ENCODE measurements at places on chromosomes 3 and 15.

- no peak for DNase-seq
Measured at GRCh38 chr3:155076888-155077287, 3.2 kb upstream of the MME start.

DNA sequence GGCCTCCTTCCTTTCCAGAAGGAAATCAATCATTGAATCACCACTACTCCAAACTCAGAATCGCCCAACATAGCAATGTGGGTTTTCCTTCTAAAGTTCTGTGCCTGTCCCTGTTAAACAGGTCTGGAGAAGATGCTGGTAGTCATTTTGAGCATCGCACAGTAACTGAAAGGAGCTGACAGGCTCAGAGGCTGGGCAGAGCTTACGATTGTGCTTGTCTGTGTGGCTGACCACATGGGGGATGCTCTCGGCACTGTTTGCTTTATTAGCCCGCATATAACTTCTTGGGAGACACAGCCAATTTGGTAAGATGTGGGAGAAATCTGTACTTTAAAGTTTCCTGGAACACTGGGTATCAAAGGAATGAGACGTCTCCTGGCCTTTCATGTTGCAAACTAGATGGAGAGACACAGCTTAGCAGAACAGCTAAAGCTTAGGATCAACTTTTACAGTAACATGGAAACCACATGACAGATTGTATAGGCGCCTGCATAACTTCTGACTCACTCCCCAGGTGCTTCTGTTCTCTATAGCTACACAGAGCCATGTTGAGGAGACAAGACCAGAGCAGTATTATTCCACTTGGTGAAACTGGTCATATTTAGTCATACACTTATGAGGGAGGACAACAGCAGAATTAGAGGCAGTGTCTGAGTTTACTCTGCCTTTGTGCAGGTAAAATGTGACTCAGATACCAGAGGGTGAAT is 374.1 kb downstream of the RORA start:
- DNase-seq = peak; percentile 44

DNA sequence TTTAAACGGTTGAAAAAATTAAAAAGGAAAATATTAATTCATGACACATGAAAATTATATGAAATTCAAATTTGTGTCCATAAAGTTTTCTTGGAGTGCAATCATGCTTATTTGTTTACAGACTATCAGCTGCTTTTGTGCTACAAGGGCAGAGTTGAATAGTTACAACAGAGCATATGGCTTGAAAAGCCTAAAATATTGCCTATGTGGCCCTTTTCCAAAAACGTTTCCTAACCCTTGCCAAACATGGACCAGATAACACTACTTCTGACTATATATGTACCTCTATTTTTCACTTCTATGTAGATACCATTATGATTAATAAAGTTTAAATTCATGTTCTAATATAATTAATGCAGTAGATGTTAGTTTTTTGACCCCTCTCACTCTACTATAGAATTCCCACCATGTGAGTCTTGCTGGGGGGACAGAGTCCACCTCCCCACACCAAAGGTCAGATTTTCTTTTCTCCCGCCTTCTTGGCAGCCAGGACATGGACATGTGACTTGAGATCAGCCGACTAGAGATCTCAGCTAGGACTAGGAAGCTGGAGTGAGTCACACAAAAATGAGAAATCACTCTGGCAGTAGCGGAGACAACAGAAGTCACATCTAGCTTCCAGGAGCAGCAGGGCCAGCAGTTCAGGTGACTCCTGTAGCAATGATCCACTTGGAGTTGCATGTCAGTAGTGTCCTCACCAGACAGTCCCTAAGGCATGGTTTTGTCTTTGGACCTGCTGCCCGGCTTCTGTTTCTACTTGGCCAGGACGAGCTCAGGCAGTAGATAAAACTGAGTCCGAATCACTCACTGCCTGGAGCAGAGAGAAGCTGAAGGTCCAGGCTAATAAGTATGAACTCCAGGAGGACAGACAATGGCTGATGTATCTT is 22.4 kb downstream of the CIAO2A start:
- no peak for DNase-seq

DNA sequence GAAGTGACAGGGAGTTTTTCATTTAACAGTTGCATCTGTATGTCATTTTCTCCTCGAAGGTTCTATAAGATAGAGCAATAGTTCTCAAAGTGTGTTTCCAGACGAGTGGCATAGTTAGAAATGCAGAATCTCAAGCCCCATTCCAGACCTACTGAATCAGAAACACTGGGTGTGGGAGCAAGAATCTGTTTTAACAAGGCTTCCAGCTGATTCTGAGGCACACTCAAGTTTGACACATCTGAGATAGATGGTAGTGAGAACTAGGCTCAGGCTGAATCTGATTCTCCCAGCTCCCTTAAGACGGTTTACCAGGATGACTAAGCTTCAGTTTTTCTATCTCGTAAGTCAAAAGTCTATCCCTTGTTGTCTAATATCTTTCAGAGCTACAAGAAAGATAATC is 159.8 kb upstream of the NUDT16 start:
- DNase-seq = no peak

DNA sequence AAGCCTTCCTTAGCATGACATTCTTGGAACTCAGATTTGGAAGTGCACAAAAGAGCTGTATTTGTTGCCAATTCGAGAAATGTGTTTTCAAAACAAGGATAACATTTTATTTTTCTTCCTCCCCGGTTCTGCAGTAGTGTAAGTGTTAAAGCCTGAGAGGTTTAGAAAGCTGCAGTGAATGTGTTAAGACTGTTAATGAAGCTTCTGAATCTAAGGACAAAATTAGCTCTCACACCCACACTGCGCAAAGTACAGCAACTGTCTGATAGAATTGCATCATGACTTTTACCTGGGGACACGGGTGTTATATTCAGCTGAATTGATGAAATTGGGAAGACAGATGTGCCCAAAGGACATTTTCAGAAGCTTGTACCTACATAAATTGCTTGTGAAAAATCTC is 344.4 kb downstream of the CADM2 start:
- DNase-seq = no peak

DNA sequence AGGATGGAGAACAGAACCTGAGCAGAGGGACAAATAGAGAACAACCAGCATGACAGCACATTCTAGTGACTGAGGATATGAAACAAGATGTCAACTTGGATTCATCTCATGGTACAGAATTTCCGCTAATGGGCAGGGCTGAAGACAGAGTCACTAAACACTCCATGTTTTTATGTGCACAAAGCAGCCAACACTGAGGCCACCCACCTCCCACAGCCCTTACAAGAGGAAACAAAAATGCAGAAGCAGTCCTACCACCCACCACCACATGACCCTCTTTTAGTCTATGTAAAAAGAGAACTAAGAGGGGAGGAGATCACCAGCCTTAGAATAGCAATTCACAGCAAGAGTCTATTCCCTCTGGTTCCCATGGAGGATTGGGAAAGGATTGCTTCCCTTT is 131.4 kb upstream of the UBE2E2 start:
- no peak for DNase-seq

DNA sequence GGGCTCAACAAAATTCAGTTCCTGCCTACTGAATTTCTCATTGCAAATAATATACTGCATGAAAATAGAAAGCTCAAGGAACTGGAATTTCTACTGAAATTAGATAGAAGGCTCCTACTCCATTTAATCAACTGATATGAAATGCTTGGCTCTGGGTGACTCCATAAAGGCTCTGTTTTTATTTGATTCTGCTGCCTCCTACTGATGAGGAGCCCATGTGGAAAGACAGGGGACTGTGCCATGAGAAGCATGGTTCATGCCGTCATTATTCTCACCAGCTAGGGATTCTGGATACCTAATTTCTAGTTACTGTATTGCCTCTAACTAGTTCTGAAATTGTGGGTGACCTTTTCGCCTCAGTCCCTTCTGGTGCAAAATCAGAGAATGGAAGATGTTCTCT is 366.2 kb upstream of the DPH6 start:
- DNase-seq = no peak

DNA sequence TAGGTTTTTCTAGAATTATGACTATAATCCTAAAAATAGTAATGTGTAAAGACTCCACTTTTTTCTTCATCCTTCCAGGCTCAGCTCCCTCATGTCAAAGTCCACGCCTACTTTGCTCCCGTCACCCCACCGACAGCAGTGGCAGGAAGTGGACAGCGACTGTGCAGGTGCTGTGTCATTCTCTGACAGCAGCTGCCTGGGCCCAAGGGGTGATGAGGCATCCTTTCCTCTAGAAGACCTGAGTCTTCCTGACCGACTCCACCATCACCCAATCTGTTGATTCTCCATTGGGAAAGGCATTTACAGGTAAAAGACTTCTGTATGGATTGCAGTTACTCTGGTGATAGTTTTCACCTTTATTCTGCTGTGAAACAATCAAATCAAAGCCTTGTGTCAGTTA is 54.8 kb downstream of the UBP1 start:
- peak; percentile 66 for DNase-seq

DNA sequence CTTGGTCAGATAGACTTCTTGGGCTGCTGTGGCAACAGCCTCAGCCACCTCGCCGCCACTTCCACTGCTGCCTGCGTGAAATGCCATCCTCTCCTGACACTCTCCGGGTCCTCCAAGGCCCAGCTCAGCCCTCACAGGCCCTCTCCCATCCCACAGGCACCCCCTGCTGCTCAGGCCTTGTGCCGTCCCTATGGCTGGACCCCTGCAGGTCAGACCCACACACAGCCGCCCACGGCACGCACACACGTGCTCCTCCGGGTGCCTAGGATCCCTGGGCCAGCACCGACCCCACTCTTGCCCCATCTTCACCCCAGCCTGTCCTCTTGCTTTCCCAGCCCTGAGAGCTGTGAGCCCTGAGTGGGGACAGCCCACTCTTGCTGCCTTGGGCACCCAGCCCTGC is 19.7 kb downstream of the CFAP100 start:
- DNase-seq = no peak

- DNase-seq = no peak
Measured at GRCh38 chr3:27554706-27555105, 70.5 kb upstream of the SLC4A7 start.

DNA sequence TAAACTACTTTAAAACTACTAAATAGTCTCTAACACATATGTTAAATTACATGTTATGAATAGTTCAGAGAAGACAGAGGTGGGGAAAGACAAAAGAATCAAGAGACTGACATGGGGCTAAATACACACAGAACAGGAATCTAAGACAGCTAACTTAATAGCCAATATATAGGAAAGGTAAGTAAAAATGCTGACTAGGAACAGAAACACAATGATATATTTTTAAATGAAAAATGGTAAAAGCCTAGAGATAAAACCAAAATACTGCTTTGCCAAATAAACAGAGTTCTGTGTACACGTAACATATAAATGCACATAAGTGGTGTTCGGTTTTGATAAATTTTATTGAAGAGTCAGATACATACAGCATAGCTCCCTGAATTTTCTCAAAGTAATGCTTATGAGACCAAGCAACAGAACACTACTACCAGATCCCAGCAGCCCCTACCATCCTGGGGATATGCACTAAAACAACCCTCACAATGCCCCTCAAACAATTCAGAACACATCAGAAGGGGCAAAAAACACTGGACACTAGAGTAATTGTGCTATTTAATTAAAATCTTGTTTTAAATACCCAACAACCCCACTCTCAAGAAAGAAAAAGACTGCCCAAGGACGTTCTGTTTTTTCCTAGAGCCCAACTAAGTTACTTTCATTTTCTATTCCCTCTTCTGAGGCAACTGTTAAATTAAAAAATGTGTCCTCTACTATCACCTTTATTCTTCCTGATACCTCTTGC is 121.1 kb downstream of the ADAM10 start:
- DNase-seq = no peak

DNA sequence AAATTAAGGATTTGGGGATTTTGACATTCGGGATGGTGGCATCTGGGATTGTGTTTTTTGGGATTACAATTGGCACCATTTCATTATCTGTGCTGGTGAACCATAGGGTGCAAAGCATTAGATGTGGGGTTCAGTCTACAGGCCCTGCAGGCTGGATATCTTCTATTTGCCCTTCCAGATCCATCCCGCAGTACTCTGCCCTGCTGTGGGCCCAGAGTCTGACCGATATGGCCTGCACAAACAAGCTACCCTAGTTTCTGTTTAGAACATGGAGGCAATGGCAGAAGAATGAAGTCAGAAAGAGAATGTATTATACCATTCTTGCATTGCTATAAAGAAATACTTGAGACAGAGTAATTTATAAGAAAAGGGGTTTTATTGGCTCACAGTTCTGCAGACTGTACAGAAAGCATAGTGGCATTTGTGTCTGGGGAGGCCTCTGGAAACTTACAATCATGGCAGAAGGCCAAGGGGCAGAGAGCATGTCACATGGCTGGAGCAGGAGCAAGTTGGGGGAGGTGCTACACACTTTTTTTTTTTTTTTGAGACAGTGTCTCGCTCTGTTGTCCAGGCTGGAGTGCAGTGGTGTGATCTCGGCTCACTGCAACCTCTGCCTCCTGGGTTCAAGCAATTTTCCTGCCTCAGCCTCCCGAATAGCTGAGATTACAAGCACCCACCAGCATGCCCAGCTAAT is 93.7 kb downstream of the NCEH1 start:
- no peak for DNase-seq

DNA sequence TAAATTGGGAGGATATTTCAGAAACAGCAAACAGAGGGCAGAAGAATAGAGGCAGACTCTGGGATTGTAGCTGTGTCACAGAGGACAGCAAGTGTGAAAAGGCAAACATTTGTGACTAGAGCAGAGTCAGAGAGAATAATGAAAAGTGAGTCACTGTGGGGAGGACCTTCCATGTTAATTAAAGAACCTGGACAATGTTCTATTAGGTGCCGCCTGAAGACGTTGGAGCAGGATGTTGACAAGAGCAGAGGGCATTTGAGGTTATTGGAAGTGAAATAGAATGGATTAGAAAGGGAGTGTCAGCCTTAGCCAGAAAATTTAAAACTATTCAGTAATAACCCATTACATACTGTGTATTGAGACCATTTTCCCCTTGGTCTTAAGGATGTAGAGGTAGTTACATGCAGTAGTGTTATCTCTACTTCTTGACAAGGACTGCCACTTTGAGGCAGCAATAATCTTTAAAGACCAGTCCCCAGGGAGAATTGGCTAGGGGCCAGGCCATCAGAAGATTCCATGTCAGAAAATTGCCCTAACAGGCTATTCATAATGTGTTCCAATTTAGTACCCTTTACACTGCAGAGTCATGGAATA is 5.8 kb downstream of the ACKR2 start:
- no peak for DNase-seq

- DNase-seq = no peak
Measured at GRCh38 chr3:111324645-111325044, 217.4 kb upstream of the CD96 start.

DNA sequence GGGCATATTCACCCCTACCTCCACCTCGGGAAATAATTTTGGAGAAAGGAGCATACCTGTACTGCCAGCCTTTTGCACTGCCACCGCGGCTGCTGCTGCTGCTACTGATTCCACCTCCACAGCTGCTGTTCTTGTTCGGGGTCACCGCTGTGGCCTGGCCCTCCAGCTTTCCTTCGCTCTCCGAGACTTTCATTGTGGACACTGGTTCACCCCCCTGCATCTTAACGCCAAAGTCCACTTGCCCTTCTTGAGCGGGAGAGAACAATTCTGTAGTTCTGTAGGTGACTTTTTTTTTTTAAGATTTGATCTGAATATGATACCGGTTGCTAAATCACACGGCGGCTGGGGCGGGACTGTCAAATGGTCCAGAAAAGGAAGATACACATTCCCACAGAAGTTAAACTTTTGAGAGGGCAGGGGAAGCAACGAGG is 701 bp downstream of the OSBPL11 start:
- DNase-seq = no peak
